ENCODE measurements at places on chromosomes 13 and 19.

DNA sequence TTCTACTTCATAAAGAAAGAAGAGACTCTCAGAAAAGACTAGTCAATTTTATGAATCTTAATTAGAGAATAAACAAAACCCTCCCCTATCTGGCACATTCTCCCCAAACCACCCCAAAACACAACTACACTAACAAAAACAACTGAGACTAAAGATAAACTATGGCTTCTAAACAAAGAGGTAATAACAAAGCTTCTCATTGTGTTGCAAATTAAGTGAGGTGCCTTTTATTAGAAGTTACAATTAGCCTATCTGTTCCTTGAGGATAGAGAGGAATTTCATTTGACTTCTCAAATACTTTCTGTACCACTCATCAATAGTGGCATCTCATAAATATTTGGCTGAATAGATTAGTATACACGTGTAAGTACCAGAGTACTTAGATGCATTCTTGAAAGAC, 1196.2 kb downstream of the PCDH9 start:
- DNase-seq: no peak

GRCh38 chr13:92407858-92408257, 818.7 kb upstream of the GPC6 start:
- no peak for DNase-seq

DNA sequence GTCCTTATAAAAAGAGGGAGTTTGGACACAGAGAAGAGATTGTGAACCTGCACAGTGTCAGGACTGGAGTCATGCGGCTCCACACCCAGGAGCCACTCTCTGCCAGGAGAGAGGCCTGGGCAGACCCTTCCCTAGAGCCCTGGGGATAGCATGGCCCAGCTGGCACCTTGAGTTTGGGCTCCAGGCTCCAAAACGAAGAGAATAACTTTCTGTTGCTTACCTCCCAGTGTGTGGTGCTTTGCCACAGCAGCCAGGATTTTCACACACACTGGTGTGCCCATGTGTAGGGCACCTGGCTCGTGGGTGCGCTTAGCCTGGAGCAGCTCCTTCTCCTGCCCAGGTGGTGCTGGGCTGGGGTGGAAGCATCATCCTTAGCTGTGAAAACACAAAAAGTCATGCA, 344.3 kb downstream of the TEX29 start:
- DNase-seq: no peak

GRCh38 chr13:34678154-34678553, 263.9 kb upstream of the NBEA start:
- no peak for DNase-seq

- DNase-seq: no peak
Measured at GRCh38 chr19:17888260-17888659, 16.5 kb downstream of the SLC5A5 start.

DNA sequence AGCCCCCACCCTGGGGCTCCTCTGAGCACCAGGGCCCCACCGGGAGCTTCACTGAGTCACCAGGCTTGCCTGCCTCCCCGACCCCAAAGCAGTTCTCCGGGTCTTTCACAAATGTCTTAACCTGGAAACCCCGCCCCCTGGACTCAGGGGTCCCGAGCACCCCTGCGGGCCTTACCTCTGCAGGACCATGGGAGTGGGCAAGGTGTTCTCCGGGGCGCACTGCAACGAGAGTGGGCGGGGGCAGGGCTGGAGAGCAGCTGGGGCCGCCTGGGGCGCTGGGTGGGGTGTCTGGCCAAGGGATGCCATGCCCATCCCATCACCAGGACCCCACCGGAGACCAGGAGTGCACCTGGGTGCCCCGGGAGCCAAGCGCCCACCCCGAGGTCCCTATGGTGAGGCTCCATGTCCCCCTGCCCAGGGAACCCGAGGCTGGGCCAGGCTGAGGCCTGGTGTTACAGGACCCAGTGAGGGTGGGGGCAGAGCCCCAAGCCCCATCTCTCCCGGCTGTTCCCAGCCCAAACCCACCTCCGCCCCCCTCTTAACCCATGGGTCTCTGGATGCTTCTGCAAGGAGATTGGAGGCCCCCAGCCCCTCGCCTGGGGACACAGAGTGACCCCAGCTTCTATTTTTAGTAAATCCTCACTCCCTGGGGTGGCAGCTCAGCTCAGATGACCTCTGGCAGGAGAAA, 10.9 kb downstream of the MKNK2 start:
- no peak for DNase-seq

DNA sequence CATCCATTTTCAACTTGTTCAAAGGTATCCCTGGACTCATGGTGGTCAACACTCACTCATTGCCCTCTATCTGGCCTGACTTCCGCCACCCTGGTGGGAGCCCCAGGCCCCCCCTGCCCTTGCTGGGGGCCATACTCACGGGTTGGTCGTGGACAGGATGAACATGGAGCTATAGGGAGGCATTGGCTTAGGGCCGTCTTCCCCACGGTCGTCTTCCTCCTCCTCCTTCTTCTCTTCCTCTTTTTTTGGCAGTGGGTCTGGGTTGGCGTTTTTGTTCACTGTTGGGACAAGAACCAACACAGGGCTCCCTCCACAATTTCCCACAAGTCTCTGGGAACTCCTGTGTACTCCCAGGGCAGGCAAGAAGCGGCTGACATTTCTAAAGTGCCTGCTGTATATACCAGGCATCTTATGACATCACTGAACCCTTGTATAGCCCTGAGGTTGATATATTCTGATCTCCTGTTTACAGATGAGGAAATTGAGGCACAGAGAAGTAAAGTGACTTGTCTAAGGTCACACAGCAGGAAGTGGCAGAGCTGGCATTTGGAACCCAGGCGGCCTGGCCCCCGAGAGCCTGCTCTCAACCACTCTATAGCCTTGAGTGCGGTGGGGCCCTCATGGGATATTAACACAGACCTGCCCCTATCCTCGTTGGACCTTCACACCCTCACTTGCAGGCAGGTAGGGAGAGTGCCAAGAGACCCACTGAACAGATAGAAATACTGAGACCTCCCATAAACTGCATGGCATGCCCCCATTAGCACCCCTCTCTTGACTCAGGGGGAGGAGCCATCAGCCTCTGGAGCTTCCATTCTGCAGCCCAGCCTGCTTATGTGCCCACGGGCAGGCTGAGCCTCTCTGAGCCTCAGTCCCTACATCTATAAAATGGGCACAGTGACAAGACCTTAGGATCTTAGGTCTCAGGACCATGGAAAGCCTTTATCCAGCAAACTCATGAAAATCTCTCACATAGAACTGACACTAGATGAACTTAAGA, 135.0 kb downstream of the IER2 start:
- DNase-seq: no peak

DNA sequence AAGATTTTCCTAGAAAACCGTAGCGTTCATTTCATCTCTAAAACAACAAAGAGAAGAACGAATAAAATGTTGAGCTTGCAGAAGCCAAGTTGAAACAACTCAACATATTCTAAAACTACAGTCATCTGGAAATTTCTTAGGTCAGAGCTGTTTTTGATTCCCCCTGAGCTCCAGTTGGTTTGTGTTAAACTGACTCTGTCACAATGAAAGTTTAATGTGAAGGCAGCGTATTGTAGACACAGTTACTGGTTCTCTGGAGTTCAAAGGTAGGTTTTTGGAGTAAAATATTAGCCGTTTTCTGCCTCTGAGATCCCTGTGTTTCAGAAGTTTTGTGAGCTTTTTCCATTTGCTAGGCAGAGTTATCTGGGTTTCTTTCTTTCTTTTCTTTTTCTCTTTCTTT, 2.2 kb downstream of the ARHGEF7 start:
- no peak for DNase-seq

DNA sequence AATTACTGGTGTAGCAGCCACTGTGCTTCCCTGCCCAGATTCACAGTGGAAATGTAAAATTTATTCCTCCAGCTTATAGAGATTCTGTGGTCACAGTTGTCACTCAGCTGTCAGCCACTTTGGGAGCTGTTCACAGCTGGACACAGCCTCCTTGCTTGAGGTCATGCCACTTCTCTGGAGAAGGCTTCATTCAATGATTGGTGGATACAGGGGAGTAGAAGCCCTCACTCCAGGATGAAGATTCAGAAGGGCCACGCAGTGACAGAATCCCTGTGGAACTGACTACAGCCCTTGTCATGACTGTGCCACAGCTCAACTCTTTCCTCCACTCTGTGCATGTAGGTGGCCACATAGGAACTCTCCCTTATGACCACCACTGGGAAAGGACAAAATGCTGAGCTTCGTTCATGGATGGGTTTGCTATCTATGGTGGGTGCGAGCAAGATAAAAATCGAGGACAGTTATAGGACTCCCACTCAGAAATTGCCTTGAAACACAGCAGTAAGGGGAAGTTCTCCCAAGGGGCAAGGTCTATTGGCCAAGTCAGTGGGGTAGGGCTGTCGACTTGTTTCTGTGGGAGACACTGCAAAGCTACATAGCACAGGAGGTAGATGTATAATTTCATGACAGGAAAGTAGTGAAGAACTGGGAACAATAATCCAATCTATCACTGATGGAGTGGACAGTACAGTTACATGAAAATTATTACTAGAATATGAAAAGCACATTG, 98.7 kb downstream of the CCNA1 start:
- no peak for DNase-seq

- DNase-seq: peak; percentile 22
Measured at GRCh38 chr19:18203408-18203862, 407 bp downstream of the RAB3A start.

DNA sequence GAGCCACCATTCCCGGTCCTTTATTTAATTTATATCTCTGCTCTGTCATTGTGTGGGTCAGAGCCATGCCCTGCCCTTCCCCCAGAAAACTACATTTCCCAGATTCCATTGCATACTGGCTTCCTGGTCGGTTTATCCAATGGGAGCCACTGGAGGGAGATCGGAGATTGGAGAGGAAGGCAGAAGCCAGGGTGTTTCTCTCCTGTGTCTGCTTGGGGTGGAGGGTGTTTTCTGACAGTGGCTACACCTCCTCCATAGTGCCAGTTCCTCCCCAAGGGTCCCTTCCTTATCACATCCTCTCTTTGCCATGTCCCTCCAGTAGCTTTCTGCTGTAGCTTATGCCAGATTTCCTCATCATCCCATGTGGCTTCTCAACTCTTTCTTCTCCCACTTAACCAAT, 19.0 kb downstream of the OLFM2 start:
- DNase-seq: peak; percentile 87

- DNase-seq: no peak
Measured at GRCh38 chr13:47959468-47960247, 41.4 kb downstream of the SUCLA2 start.

GRCh38 chr13:27338816-27339215, 68.2 kb downstream of the RASL11A start:
- no peak for DNase-seq

DNA sequence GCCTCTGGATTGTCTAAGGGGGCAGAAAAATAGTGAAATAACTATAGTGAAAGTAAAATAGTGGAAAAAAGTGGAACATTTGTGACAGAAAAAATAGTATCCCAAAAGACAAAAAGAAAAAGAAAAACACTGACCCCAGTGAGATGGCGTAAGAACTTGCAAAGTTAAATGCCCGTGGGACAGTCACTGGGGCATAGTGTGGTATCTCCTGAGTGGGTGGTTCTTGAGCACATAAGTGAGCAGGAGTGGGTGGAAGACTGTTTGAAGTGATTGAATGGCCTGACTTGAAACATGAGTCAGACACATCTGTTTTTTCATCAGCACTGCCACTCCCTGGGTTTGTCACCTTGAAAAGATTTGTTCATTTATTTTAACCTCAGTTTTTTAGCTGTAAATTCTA, 2.5 kb downstream of the ZNF430 start:
- no peak for DNase-seq

DNA sequence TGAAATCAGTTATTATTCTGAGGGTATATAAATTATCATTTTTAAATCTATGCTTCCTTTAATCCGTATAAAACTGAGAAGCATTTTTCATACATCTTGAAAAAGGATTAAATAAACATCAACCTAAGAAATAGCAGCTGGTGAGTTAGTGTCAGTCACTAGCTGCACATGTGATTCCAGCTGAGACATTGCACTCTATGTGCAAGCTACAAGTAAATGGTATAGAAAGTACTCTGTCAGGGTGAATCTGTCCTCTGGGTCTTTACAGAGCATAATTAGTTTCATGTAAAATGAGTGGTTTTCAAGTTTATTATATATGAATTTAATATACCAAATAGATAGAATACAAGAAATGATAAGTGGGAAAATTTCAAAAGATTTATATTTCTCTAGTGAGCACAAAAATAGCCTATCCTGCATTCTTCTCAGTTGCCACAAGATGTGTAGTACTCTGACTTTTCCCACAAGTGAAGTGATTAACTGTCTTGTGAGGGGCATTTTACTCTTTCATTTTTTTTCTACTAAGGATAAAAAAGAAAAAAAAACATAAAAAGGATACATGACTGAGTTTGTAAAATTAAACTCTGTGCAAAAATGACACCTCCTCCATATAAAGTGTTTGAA, 1372.1 kb downstream of the PCDH9 start:
- no peak for DNase-seq

DNA sequence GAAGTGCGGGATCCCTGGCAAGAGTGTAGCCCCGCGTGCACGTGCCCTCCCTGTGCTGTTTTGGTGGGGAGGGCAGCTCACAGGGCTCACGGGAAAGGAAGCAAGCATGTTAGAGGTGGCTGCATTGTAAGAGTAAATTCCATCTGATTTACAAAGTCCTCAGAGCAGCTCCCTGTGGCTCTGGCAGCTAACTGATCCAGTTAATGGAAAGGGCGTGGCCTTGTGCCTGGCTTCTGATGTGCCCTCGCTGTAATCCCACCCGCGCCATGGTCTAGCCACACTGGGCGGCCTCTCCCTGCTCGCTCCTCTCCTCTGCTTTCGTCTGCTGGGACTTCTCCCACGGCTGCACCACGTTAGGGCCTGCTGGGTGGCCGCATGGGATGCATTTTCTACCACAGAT, 258.5 kb downstream of the FGF9 start:
- DNase-seq: no peak

- peak; percentile 56 for DNase-seq
Measured at GRCh38 chr13:97344265-97345175, 89.4 kb upstream of the RAP2A start.

- no peak for DNase-seq
Measured at GRCh38 chr19:6219586-6220290, 60.0 kb downstream of the MLLT1 start.

DNA sequence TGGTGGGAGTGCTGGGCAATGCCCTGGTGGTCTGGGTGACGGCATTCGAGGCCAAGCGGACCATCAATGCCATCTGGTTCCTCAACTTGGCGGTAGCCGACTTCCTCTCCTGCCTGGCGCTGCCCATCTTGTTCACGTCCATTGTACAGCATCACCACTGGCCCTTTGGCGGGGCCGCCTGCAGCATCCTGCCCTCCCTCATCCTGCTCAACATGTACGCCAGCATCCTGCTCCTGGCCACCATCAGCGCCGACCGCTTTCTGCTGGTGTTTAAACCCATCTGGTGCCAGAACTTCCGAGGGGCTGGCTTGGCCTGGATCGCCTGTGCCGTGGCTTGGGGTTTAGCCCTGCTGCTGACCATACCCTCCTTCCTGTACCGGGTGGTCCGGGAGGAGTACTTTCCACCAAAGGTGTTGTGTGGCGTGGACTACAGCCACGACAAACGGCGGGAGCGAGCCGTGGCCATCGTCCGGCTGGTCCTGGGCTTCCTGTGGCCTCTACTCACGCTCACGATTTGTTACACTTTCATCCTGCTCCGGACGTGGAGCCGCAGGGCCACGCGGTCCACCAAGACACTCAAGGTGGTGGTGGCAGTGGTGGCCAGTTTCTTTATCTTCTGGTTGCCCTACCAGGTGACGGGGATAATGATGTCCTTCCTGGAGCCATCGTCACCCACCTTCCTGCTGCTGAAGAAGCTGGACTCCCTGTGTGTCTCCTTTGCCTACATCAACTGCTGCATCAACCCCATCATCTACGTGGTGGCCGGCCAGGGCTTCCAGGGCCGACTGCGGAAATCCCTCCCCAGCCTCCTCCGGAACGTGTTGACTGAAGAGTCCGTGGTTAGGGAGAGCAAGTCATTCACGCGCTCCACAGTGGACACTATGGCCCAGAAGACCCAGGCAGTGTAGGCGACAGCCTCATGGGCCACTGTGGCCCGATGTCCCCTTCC, 10.5 kb downstream of the C5AR1 start:
- DNase-seq: no peak
